HT1080 (cell line): ENCODE measurements at places on chromosomes 7 and 10.

DNA sequence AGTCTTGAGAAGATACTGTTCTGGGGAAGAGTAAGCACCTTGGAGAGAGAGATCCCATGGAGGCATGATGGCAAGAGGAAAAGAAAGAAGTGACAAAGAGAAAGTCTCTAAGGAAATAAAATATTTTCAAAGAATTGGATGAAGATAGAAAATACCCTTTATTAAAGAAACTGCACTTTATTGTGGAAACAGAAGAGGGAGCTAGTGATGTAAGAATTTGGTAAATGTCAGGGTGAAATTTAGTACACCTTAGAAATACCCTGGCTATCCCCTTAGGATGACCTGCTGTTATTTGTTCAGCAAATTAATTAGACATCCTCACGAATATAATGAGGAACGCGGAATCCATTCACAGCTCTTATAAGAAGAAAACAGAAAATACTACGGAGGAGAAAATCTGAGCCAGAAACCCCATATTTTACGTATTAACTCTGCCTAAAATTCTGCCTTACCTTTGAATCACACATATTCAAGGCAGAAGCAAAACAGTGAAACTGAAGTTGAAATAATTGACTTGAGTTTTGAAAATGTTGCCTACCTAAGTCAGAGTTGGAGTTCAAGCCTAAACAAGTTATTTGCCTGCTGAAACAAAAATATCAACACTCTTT lies 90.7 kb downstream of the TFPI2 start:
- DNase-seq: peak; percentile 9

DNA sequence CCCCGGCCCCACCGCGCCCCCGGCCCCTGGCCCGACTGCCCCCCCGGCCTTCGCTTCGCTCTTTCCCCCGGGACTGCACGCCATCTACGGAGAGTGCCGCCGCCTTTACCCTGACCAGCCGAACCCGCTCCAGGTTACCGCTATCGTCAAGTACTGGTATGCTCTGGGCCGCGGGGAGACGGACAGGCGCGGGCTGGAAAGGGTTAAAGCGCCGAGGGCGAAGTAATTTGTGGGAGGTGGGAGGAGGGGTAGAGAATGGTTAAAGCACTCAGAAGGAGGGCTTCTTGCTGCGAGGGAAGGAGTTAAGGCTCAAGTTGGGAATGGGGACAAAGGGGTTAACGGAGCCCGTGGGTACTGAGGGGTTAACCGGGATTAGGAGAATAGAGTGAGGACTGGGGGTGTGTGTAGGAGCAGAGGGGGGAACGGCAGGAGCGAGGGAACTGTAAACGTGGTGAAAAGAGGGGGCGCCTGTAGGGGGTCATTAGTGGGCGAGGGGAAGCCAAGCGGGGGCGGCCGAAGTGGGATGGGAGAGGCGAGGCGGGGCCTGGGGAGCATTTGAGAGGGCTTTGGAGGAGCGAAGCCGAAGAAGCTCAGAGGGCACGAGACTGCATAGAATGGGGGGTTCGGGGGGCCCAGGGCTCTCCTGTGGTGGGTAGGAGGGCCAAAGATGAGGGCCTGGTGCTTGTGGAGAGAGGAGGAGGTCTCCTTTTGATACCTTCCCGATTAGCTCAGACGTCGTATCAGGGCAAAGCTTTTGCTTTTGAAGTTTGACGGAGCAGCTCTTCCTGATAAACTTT lies 605 bp downstream of the SUFU start:
- peak; percentile 10 for DNase-seq

GRCh38 chr7:79893991-79894390 lies 240.6 kb upstream of the GNAI1 start:
- no peak for DNase-seq

DNA sequence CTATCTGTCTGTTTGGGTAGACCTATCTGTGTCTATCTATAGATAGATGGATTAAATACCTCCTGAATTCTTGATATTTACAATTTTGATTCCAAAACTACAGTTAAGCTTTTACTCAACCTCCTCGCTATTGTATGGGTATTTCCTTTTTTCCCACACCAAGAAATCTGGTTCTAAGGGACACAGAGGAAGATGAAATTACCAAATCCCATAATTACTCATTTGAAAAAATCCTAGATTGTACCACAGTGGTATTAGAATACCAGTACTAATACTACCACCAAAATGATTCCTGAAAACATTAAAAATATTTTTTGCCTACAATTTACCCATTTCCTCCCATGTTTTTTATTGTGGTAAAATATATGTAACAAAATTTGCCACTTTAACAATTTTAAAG lies 53.2 kb downstream of the LRGUK start:
- no peak for DNase-seq

DNA sequence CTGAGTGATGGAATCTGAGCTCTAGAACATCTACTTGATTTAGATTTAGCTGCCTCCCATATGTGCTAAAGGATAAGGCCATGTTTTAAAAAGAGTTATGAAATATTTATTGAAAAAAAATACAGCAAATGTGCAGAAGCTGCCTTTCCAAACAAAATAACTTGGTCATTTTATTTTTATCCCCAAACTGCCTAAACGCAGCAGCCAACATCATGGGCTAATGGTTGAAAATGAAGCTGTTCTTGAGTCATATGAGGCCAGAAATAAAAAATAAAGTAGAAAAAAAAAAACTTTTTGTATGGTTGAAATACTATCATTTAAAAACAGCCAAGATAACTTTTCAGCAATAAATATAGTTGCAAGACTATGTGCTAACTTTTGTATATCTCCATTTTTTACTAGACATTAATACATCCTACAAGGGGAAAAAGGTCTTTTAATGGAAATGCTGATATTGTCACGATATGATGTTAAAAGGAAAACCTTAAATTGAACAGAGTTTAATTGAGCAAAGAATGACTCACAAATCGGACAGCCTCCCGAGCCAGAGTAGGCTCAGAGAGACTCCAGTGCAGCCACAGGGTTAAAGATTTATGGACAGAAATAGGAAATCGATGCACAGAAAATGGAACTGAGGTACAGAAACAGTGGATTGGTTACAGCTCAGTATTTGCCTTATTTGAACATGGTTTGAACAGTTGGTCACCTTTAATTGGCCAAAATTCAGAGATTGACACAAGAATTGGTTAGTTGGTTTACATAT lies 305.8 kb downstream of the MDFIC start:
- no peak for DNase-seq

GRCh38 chr10:17175551-17175950 lies 25.9 kb downstream of the TRDMT1 start:
- peak; percentile 77 for DNase-seq

DNA sequence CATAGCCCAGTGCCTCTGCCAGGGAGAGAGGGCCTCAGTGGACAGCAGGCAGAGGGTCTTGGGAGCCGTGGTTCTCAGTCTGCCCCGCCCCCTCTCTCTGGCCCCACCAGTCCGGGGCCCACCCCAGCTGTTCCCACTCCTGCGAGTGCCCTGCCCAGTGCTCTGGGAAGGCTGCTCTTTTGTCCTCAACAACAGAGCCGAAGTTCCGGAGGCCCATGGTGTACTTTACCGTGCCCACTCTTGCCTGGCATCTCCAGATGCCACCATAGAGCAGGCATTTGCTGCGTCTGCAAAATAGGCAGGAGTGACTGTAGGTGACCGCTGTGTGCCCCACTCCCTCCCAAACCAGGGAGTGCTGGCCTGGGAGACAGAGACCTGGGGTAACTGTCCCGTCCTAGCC lies 29.3 kb upstream of the PCBD1 start:
- DNase-seq: no peak

- no peak for DNase-seq
These were observed 9.2 kb upstream of the NT5C2 start for GRCh38 chr10:103202319-103202718.

- DNase-seq: no peak
These were observed 753.8 kb downstream of the GRID1 start for GRCh38 chr10:85612833-85613232.

GRCh38 chr10:62056219-62056618 lies 154.7 kb downstream of the ARID5B start:
- DNase-seq: no peak

- peak; percentile 21 for DNase-seq
These were observed 113.2 kb upstream of the SEM1 start for GRCh38 chr7:96822824-96823223.
